ENCODE measurements at places on chromosomes 1 and 21. TPM values are rescaled to one million over a fixed set of nuclear protein-coding genes. Genes with fewer than 3 reads are reported as not detected.

GRCh38 chr1:234776256-234776875, 166.4 kb upstream of the IRF2BP2 start:
- DNase-seq = no peak
- no peaks in the 10 kb centered on the region for H3K27me3 ChIP-seq
- no peaks in the 10 kb centered on the region for H3K36me3 ChIP-seq
- H3K4me1 ChIP-seq = no peaks in the 10 kb centered on the region

GRCh38 chr1:238487931-238488330, 597.2 kb upstream of the ZP4 start:
- no peaks in the 10 kb centered on the region for H3K4me1 ChIP-seq
- H3K27ac ChIP-seq = no peak overlapping the region
- no peaks in the 10 kb centered on the region for H3K27me3 ChIP-seq
- H3K4me3 ChIP-seq = no peak overlapping the region
- no peak for DNase-seq

DNA sequence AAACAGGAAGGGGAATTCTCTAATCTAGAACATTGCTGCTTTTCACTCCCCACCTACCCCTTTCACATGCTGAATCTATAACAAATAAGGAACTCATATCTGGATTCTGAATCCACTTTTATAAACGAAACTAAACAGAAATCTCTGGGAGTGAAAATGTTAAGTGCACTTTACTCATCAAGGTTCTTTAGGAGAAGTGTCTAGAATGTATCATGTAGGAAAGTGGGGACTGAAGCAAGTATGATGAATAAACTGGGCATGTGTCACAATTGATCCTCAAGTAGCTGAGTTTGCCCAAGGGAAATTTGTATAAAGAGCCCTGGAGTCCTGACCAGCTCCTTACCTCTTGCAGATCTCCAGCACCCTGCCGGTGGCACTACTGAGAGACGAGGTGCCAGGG, 19.8 kb downstream of the AVPR1B start:
- H3K27ac ChIP-seq = no peak overlapping the region
- H3K36me3 ChIP-seq = no peaks in the 10 kb centered on the region
- no peaks in the 10 kb centered on the region for H3K27me3 ChIP-seq
- H3K4me1 ChIP-seq = no peaks in the 10 kb centered on the region
- H3K4me3 ChIP-seq = no peak overlapping the region

DNA sequence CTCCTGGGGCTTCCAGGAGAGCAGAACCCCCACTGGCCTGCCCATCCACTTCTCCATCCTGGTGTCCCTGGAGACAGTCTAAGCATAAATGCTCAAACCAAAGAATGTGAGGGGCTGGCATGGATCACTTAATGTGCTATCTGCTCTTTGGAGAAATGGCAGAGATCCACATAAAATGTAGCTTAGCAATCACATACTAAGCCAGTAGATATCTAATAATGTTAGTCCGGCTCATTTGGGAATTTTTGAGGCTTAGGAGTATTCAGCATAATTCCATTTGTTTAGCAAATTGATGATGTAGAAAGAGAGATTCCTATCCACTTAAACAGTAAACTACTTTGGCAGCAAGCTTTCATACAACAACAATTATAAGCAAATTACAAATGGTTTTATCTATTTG, 90.7 kb downstream of the TENT5C start:
- no peak for DNase-seq
- no peak overlapping the region for H3K27ac ChIP-seq
- no peak overlapping the region for H3K4me3 ChIP-seq
- no peaks in the 10 kb centered on the region for H3K27me3 ChIP-seq
- H3K4me1 ChIP-seq = peaks cover 2% of the 10 kb centered on the region

- H3K4me1 ChIP-seq = no peaks in the 10 kb centered on the region
- no peak overlapping the region for H3K4me3 ChIP-seq
- no peaks in the 10 kb centered on the region for H3K36me3 ChIP-seq
- no peaks in the 10 kb centered on the region for H3K27me3 ChIP-seq
- no peak for DNase-seq
Measured at GRCh38 chr1:84884671-84885389, 8.2 kb downstream of the LPAR3 start.

OR2L3 gene
- 0.24 TPM for total RNA-seq

REN gene
- 2.0 TPM for total RNA-seq

PTPN22 gene
- total RNA-seq = 1.6 TPM

GRCh38 chr1:46062651-46063319, 69.6 kb downstream of the PIK3R3 start:
- no peak overlapping the region for H3K4me3 ChIP-seq
- H3K4me1 ChIP-seq = peaks cover 3% of the 10 kb centered on the region
- no peaks in the 10 kb centered on the region for H3K36me3 ChIP-seq
- H3K27ac ChIP-seq = no peak overlapping the region
- no peaks in the 10 kb centered on the region for H3K27me3 ChIP-seq

DNA sequence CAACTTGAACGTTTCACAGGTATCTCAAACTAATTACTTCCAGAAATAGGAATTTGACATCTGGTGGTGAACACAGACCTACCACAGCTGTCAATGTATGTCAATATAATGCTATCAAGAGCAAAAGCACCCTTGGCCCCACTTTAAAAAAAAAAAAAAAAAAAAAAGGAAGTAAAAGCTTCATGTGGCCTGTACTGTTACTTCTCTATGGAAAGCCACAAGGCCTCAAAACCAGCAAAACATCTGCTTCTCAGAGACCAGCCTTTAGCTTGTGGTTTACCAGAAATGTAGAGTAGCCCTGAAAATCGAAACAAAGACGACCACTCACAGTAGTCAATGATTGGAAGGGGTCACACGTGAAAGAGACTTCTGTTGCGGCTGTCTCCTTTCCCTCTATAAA, 109.6 kb downstream of the SLC45A1 start:
- peaks cover 10% of the 10 kb centered on the region for H3K4me1 ChIP-seq
- no peak overlapping the region for H3K4me3 ChIP-seq
- no peaks in the 10 kb centered on the region for H3K36me3 ChIP-seq
- H3K27me3 ChIP-seq = no peaks in the 10 kb centered on the region
- H3K27ac ChIP-seq = no peak overlapping the region
- no peak for DNase-seq

Measured in ovary (tissue), 10 donors.